ENCODE measurements at places on chromosomes 12 and 14.

DNA sequence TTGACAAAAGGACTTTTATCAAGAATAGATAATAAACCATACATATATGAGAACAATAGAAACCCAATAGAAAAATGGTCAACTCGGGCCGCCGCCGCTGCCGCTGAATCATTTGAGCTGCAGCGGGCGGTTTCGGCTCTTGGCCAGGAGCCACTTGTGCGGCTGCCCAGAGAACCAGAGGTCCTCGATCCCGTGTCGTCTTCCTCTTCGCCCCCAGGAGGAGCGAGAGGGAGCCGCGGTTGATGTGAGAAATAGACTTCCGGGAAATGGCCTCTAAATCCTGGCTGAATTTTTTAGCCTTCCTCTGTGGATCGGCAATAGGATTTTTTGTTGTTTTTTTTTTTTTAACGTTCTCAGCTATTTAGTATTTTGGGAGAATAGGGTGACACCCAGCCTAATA lies 44.8 kb downstream of the CPSF6 start:
- DNase-seq, result peak; percentile 12

DNA sequence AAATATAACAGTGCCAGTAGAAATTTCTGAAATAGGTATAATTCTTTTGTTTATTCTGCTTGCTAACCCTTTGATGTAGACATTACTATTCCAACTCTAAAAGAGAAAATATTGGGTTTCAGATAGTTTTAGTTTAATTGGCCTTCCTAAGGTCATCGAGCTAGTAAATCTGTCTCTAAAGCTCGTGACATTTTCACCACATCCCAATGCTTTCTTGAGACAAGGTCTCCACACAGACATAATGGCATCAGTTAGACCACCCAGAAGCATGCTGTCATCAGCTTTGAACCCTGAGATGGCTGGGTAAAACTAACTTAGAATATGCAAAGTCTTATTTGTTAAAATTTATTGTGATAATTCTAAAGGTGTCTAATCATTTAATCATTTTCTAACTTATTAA lies 52.0 kb downstream of the PIK3C2G start:
- no peak for DNase-seq

- DNase-seq, result no peak
Observed at GRCh38 chr12:75444429-75445136, 36.0 kb upstream of the GLIPR1 start.

GRCh38 chr12:101127521-101128219 lies 82.4 kb downstream of the SLC5A8 start:
- no peak for DNase-seq

- DNase-seq, result no peak
Observed at GRCh38 chr14:74425525-74426201, 347 bp downstream of the SYNDIG1L start.

Data from fibroblast of skin of left biceps (primary cell).